ENCODE measurements at places on chromosomes 3 and 15.
A peak's percentile ranks its signal among the peaks of the same experiment; 100 is the strongest.

GRCh38 chr3:193788189-193788991 is 195.4 kb downstream of the OPA1 start:
- peak; percentile 74 for DNase-seq

DNA sequence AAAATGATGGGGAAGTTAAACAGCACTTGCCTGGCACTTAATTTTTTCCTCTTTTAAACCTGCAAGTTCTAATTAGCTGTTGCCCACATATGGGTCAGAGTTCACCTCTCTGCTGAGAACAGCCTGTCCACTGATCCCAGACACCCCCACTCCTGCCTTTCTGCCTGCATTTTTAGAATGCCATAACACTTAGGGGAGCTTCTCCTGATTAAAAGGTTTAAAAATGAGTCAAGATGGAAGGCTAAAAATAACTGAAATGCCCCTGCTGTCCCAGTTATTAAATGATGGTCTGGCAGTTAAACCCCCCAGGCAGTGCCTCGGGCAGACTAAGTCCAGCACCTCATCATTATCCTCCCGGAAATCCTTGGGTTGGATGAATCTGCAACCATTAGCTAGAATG is 913.6 kb upstream of the ARPP21 start:
- DNase-seq: no peak

DNA sequence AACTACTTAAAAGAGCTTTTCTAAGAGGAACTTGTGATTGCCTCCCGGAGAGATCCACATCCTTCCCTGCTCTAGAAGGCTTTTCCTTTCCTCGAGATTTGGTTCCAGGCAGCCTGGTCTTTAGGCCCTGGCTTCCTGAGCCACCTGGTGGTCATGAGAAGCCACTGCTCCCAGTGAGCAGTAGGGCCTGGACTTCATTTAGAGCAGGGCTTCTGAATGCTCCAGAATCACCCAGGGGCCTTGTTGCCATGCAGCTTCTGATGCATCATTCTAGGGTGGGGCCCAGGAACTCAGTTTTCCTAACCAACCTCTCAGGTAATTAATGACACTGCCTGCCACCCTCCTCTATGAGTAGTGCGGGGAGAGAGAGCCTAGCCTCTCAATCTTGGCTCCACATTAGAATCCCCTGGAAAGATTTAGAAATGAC is 29.6 kb downstream of the PSMD6 start:
- DNase-seq: peak; percentile 60

- DNase-seq: no peak
Measured at GRCh38 chr3:43323541-43323940, 37.2 kb downstream of the SNRK start.

DNA sequence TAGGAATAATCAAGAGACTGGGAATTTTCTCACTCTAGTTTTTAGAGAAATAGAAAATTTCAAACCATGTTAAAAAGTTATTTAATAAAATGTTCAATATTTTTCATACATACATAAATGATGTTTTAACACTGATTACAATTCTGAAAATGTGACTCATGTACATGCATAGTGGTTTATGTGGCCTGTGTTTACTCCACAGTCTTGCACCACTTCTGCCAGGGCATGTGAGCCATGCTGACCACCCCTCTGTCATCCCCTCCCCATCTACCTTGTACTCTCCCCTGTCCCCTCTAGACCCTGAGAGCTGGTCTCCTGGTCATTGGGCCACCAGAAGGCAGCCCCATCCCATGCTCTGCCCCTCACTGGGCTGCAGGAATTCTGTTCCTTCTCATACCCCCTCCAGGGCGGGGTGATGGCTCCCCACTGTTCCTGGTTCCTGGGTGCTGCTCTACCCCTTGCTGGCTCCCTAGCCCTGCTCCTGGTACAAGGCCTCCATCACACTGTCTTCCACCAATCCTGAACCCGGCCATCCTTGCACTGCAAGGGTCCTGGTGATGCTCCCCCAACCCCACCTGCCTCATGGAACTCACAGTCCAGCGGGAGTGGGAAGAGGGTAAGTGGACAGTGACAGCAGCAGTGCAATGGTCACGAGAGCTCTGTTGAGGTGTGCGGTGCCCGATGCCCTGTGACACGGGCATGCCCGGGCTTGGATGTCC is 24.2 kb upstream of the SLC41A3 start:
- peak; percentile 20 for DNase-seq

- DNase-seq: peak; percentile 32
Measured at GRCh38 chr3:124281453-124282316, 289.8 kb upstream of the ROPN1 start.

DNA sequence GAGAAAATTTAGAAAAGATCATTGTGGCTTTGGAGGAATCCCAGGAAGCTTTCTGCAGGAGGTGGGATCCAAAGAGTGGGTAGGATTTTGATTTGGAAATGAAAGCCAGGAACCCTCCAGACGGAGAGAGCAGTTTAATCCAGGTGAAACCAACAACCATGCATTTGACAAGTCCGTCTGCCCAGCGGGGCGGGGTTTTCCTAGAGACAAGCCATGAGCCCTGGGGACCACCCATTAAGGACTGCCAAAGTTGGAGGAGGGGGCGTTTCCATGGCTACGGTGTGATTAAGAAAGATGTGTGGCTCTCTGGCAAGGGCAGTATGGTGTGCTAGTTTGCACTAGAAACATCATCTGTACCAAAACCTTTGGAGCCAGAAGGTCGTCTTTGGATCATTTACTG is 53.4 kb downstream of the SRGAP3 start:
- no peak for DNase-seq

DNA sequence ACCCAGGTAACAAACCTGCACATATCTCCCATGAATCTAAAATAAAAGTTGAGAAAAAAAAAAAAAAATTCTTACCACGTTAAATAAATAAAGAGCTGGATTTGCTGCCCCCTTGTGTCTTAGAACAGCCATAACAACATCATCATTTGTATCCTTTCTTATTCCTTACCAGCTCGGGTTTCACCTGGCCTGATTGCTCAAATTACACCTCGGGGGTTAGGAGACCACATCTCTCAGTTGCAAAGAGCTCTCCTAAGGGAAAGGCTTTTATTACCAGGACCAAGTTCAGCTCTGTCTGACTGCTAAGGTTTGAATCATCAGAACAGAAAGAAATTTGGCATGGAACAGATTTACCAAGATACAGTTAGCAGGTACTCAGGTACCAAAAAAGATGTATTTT is 25.8 kb upstream of the RPL39L start:
- DNase-seq: peak; percentile 57

- no peak for DNase-seq
Measured at GRCh38 chr3:126013751-126014156, 44.8 kb downstream of the ROPN1B start.

- DNase-seq: no peak
Measured at GRCh38 chr3:107829185-107829584, 261.6 kb downstream of the CD47 start.

- DNase-seq: no peak
Measured at GRCh38 chr3:185995352-185995751, 57.5 kb upstream of the TRA2B start.

DNA sequence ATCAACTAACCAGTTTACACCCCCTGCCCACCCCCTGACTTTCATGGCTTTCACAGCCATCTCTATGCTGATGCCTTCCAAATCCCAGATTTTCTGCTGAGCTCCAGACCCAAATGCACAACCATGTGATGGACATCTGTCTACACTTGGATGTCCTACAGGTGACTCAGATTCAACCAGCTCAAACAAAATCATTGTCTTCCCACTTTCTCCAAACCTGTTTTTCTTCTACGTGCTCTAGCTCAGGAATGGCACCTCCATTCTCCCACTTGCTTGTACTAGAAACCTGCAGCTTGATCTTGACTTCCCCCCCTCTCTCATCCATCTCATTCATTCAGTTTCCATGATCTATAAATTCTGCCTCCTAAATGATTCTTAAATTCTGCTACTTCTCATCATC is 34.1 kb upstream of the RARRES1 start:
- no peak for DNase-seq

DNA sequence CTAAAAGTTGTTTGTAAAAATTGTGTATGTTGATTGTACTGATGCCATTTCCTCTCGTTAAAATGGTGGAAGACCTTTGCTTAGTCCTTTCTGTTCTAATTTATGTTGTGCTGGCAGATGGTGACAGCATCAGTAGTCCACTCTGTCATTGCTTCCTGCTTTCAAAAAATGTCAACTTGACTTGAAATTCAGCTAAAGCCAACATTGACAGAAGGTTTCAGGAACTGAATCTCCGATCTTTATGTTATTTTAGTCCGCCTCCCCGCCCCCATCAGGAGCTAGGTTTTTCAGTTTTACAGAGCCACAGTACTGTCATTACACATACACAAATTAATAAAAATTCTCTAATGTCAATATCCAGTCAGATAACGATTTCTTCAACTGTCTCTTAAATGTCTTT is 1.5 kb downstream of the CEP63 start:
- peak; percentile 70 for DNase-seq

DNA sequence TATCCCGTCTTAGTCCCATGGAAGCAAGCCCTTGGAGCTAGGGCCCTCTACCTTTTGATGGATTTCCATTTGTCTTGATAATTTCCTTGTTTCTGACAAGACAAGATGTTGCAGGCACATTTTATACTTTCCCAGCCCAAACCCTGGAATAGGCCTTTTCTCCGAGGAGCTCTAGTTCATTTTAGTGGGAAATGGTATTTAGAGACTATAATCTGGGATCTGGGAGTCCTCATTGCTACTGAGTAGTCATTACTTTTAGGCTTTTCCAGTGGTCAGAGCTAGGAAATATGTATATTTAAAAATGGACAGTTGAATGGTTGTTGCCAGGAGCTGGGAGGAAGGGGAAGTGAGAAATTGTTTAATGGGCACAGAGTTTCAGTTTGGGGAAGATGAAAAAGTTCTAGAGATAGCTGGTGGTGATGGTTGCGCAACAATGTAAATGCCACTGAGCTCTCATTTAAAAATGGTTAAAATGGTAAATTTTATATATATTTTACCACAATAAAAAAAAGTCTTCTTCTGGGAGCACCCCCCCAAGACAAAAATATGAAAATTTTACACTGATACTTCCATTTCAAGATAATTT is 31.6 kb downstream of the MLH1 start:
- peak; percentile 80 for DNase-seq

DNA sequence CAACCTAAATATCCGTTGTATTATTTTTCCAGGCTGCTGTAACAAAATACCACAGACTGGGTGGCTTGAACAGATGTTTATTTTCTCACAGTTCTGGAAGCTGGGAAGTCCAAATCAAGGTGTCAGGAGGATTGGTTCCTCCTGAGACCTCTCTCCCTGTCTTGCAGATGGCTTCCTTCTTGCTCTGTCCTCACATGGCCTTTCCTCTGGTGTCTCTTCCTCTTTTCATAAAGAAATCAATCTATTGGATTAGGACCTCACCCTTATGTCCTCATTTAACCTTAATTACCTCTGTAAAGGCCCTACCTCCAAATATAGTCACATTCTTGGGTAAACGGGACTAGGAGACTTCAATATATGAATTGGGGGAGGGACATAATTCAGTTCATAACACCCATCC is 89.2 kb upstream of the PLCL2 start:
- peak; percentile 52 for DNase-seq

- peak; percentile 67 for DNase-seq
Measured at GRCh38 chr15:45795440-45796069, 160.7 kb downstream of the SQOR start.

DNA sequence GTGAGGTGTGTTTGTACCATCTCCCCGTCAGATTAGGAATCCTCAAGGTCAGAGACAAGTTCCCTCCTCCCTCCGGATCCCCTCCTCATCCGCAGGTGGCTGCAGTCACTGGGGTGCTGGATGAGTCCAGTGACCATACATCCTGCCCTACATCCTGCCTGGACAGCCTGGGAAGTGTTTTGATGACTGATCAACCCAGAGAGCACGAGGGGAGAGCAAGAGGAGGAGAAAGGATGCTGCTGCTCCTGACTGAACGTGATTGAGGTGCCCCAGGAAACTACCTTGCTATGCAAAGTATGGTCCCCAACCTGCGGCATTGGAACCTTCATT is 65.1 kb downstream of the SLC12A8 start:
- DNase-seq: no peak

- no peak for DNase-seq
Measured at GRCh38 chr3:149319750-149320149, 13.7 kb downstream of the TM4SF18 start.

DNA sequence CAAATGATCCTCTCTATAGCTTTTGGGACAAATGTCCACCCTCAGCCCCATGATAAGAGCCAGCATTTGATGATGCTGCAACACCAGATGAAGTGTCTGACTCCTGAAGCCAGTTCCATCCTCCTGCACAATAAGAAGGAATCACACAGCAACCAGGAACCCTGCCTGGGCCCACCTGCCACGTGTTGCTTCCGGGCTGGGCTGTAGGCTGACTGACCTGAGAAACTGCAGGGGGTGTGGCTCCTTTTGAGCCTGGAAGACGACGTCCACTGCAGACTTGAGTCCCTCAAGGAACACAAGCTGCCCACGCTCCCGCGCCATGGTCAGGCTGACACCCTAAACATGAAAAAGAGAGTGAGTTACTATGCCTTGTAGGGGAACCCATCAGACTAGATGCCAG is 9.4 kb downstream of the ELP6 start:
- no peak for DNase-seq

GRCh38 chr3:12190221-12190807 is 31.6 kb upstream of the TIMP4 start:
- no peak for DNase-seq

- DNase-seq: no peak
Measured at GRCh38 chr15:95646484-95647273, 683.8 kb upstream of the NR2F2 start.

GRCh38 chr3:158369279-158369678 is 201.7 kb upstream of the MLF1 start:
- DNase-seq: no peak

GRCh38 chr15:73740152-73741048 is 12.8 kb downstream of the INSYN1 start:
- DNase-seq: no peak

DNA sequence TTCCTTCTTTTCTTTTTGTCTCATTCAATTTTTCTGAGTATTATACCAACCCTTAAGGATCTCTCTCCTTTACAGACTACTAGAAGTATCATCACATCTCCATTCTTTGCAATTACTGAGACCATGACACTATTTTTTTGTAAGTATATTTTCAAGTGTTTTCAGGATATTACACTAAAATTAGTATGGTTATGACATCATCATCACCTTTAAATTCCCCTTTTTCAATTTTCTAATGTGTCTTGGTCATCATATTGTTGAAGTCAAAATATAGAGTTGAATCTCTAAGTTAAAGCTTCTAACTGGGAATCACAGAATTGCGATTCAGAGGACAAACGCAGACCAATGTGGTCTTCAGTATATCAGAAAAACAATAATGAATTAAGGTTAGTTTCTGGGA is 1475.1 kb downstream of the OTOL1 start:
- no peak for DNase-seq

DNA sequence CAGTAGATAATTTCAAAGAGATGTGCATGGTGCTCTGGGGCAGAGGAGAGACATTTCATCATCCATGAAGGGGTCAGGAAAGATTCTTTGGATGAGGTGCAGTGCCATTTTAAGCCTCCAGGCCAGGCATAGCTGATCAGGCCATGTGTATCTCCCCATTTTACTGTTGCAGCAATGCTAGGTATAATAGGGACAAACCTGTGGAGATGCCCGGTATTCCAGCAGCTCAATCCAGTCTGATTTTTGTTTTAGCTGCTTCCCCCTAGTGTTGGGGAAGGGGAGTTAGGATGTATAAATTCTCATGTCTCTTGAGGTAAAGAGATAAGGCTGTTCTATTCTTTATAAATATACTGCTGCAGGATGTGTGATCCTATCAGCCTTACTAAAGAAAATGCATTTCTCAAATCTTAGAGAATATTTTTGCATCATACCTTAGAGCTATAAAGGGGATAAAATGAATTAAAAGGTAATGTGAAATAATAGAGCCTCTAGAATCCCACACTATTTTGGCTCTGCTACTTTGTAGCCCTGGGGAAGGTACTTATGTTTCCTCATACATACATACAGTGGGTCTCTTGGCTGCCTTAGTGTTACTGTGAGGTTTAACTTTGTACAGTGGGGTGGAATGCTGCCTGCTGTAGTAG is 5.2 kb downstream of the CDV3 start:
- DNase-seq: peak; percentile 47

Measured in NB4 (cell line).